ENCODE measurements at places on chromosomes 16 and 17. TPM values are rescaled to one million over a fixed set of nuclear protein-coding genes. Genes with fewer than 3 reads are reported as not detected.
A peak's percentile ranks its signal among the peaks of the same experiment; 100 is the strongest.

- no peak for DNase-seq
- H3K36me3 ChIP-seq: peaks cover 6% of the 10 kb centered on the region
- no peaks in the 10 kb centered on the region for H3K27me3 ChIP-seq
- H3K4me3 ChIP-seq: no peak overlapping the region
- H3K27ac ChIP-seq: no peak overlapping the region
- no peaks in the 10 kb centered on the region for H3K4me1 ChIP-seq
These were observed 33.3 kb downstream of the VPS53 start for GRCh38 chr17:681316-681715.

GRCh38 chr17:31297090-31297489 is at the start of gene OMG:
Gene OMG (minus strand): TSS chr17:31297239. CDS start chr17:31296331, 908 bp downstream.
- no peak for DNase-seq
- H3K27me3 ChIP-seq: no peaks in the 10 kb centered on the region

DNA sequence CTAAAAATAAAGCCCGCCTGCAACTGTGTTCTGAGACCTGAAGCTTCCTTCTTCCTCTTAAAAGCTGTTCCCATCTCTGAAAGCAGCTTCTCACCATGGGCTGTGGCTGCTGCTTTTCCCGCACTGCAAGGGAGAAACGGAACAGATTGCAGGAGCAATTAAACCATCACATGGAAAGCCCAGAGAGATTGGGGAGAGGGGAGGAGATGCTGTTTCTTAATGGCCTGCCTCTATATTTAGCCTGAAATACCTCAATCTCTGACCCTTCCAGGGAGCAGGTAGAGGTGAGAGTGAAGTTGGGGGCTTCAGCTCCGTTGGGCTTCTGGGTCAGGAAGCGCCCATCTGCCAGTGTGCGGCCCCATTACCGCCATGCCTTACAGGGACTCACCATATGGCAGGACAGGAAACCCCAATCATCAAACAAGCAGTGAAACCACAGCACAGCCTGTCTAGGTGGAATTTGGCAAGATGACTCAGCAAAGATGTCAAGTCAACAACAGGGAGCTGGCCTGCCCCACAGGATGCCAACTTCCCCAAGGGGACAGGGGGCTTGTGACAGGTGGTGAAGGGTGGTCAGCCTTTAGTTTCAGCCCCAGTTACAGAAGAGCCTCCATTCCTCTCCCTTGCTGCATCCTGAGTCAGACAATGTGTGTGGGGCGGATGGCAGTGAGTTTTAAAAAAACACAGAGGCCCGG is 286.6 kb upstream of the CCL2 start:
- no peaks in the 10 kb centered on the region for H3K4me1 ChIP-seq
- no peaks in the 10 kb centered on the region for H3K36me3 ChIP-seq
- DNase-seq: no peak
- H3K27me3 ChIP-seq: no peaks in the 10 kb centered on the region
- no peak overlapping the region for H3K4me3 ChIP-seq

GRCh38 chr16:54059319-54059718 is 227.3 kb downstream of the IRX3 start:
- no peaks in the 10 kb centered on the region for H3K4me1 ChIP-seq
- no peak overlapping the region for H3K27ac ChIP-seq
- no peaks in the 10 kb centered on the region for H3K27me3 ChIP-seq
- H3K36me3 ChIP-seq: no peaks in the 10 kb centered on the region
- H3K4me3 ChIP-seq: no peak overlapping the region
- no peak for DNase-seq

- H3K36me3 ChIP-seq: no peaks in the 10 kb centered on the region
- H3K4me1 ChIP-seq: no peaks in the 10 kb centered on the region
- no peak overlapping the region for H3K4me3 ChIP-seq
- no peak overlapping the region for H3K27ac ChIP-seq
- no peak for DNase-seq
- H3K27me3 ChIP-seq: no peaks in the 10 kb centered on the region
These were observed 157.2 kb downstream of the TMEM132E start for GRCh38 chr17:34736611-34737010.

GRCh38 chr16:69283851-69284250 is 27.3 kb upstream of the VPS4A start:
- no peaks in the 10 kb centered on the region for H3K27me3 ChIP-seq
- H3K4me1 ChIP-seq: no peaks in the 10 kb centered on the region
- H3K4me3 ChIP-seq: no peak overlapping the region
- no peak overlapping the region for H3K27ac ChIP-seq
- H3K36me3 ChIP-seq: no peaks in the 10 kb centered on the region
- no peak for DNase-seq

DNA sequence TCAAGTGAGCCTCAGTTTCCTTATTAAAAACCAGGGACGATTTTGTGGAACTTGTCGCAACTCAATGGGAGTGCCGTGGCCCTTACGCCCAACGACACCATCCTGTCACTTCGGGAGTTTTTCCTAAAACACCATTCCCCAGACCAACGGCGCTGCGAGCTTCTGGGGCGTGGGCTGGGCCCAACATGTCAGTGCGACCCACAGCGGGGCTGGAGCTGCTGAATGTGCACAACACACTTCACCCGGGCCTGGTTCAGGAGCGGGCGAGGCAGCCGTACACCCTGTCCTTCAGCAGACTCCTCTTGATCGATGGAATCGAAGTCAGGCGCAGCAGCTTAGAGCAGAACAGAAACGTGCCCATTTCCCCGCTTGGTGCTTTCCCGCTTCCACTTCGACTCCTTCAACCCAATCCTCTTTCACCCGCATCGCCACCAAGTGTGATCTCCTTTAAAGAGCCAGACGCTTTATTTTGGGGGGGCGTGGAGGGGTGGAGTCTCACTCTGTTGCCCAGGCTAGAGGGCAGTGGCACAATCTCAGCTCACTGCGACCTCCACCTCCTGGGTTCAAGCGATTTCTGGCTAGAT is 13.2 kb upstream of the SLC7A5 start:
- no peak for DNase-seq
- no peak overlapping the region for H3K27ac ChIP-seq
- no peak overlapping the region for H3K4me3 ChIP-seq

DNA sequence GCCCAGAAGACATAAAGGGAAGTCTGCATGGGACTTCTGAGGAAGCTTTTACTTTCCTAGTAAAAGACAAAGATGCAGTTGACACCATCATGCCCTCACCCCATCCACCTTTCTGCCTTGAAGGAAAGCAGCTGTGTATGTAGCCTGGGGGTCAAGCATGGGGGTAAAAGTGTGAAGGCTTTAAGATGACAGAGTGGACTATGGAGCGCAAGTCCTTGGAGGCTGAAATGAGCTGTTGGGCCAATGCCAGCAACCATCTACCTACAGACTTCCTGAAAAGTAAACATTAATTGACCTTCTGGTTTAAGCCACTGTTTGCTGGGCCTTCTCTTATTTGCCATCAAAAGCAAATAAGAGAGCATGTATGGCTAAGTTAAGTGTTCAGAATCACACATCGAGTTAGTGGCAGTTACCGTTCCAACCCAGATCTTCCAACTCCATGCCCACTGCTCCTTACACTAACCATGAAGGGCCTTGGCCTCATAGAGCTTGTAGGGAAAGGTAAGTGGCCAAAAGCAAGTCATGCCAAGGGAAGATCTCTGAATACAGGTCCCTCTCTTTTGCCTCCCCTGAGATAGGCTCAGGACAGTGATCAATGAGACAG is 30.0 kb downstream of the SLC13A5 start:
- H3K4me1 ChIP-seq: no peaks in the 10 kb centered on the region
- H3K27me3 ChIP-seq: no peaks in the 10 kb centered on the region
- H3K4me3 ChIP-seq: no peak overlapping the region
- H3K27ac ChIP-seq: no peak overlapping the region

DNA sequence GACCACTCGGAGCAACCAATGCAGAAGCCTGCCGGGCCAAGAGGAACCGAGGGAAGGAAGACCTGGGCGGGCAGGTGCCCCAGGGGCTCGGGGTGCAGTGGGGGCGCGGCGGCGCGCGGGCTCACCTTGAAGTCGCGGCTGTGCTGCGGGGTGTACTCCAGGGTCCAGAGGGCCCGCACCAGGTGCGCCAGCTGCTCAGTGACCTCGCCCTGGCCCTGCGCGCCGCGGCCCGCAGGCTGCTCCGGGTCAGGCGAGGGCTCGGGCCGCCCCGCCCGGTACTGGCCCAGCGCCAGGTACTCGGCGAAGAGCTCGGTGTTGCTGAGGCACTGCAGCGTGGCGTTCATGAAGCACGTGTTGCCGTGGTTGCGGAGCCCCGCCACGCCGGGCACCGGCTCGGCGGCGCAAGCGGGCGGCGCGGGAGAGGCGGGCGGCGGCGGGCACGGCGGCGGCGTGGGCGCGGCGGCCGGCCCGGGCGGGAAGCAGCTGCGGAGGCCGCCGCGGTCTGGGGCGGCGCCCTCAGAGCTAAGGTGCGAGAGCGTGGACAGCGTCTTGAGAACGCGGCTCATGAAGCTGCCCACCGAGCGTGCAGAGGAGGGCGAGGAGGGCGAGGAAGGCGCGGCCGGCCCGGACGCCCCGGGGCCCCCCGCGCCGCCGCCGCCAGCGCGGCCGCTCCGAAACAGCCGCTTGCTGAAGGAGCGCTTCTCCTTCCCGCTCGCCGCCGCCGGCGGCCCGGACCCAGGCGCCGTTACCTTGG is 562 bp downstream of the USP31 start:
- H3K4me1 ChIP-seq: peaks cover 12% of the 10 kb centered on the region
- H3K27me3 ChIP-seq: no peaks in the 10 kb centered on the region
- no peaks in the 10 kb centered on the region for H3K36me3 ChIP-seq
- peak overlapping the region; percentile 68 for H3K27ac ChIP-seq
- peak overlapping the region; percentile 88 for H3K4me3 ChIP-seq

GRCh38 chr17:76685846-76686245 is 24.9 kb downstream of the MXRA7 start:
- H3K4me1 ChIP-seq: no peaks in the 10 kb centered on the region
- DNase-seq: no peak
- no peak overlapping the region for H3K4me3 ChIP-seq
- peak overlapping the region; percentile 7 for H3K27ac ChIP-seq
- H3K27me3 ChIP-seq: no peaks in the 10 kb centered on the region
- no peaks in the 10 kb centered on the region for H3K36me3 ChIP-seq

DNA sequence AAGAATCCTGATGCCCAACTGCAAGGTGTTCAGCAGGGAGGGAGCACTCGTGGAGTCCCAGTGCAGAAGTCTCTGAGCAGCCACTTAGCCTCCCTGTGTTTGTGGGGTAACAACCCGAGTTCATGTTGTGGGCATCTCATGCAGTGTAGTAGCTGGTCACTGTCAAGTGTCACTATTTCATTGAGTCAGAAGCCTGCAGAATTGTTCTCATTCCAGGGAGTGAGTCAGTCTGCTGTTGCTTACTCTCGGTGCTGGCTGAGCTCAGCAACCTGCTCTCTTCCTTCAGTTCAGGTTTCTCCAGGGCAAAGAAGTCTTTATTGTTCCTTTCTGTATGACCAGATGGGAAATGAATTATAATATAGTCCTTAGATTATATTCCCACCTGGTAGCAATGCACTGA is 24.1 kb downstream of the HMOX2 start:
- H3K4me3 ChIP-seq: no peak overlapping the region
- peaks cover 19% of the 10 kb centered on the region for H3K4me1 ChIP-seq
- no peak for DNase-seq
- no peaks in the 10 kb centered on the region for H3K36me3 ChIP-seq
- H3K27ac ChIP-seq: peak overlapping the region; percentile 30

GRCh38 chr16:57134982-57135381 is 42.6 kb downstream of the CPNE2 start:
- H3K4me1 ChIP-seq: peaks cover 3% of the 10 kb centered on the region
- H3K27me3 ChIP-seq: no peaks in the 10 kb centered on the region
- H3K36me3 ChIP-seq: peaks cover 12% of the 10 kb centered on the region

- H3K36me3 ChIP-seq: no peaks in the 10 kb centered on the region
- peaks cover 13% of the 10 kb centered on the region for H3K4me1 ChIP-seq
- no peaks in the 10 kb centered on the region for H3K27me3 ChIP-seq
- H3K4me3 ChIP-seq: no peak overlapping the region
- DNase-seq: peak; percentile 49
- H3K27ac ChIP-seq: no peak overlapping the region
These were observed 238.2 kb downstream of the RBFOX3 start for GRCh38 chr17:79372470-79373238.

GRCh38 chr17:2214047-2214928 is 89.3 kb downstream of the SMG6 start:
- DNase-seq: no peak
- H3K4me3 ChIP-seq: no peak overlapping the region

DNA sequence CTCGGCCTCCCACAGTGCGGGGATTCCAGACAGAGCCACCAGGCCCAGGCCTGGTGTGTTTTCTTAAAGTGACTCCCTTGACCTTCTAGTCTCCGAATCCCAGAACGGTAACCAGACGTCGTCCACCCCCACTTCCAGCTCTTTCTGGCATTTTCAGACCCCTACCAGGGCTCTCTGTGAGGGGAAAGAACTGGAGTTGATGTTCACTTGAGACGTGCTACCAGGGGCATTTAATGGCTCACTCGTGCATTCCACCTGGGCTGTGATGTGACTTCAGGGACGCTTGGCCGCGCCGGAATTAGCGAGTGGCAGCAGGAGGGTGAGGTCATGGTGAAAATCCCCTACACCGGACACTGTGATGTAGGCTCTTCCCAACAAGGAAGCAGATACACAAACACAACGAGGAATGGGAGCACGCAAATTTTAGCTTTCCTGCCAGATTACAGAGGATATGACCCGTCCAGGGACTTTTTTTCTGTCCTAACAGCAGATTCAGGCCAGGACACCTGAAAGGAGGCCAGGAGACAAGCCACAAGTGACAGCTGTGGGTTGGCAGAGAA is 1.1 kb upstream of the GNA13 start:
- H3K36me3 ChIP-seq: no peaks in the 10 kb centered on the region
- peak overlapping the region; percentile 98 for H3K4me3 ChIP-seq
- no peaks in the 10 kb centered on the region for H3K4me1 ChIP-seq
- H3K27me3 ChIP-seq: no peaks in the 10 kb centered on the region
- H3K27ac ChIP-seq: peak overlapping the region; percentile 100

GRCh38 chr17:45973099-45973780 is 25.8 kb upstream of the STH start:
- H3K4me3 ChIP-seq: no peak overlapping the region
- H3K36me3 ChIP-seq: no peaks in the 10 kb centered on the region
- H3K27ac ChIP-seq: no peak overlapping the region
- no peaks in the 10 kb centered on the region for H3K4me1 ChIP-seq
- DNase-seq: no peak

Gene CIBAR2
- total RNA-seq: not detected

Gene STRADA
- total RNA-seq: 14.2 TPM

Gene FTO
- total RNA-seq: 46.0 TPM

Gene KIF2B
- total RNA-seq: not detected

Gene HLF
- 2.5 TPM for total RNA-seq

Gene ARL5C
- total RNA-seq: not detected

Gene ITGB3
- total RNA-seq: 4.6 TPM

Gene CTRB1
- not detected for total RNA-seq

Gene CCDC102A
- total RNA-seq: 1.9 TPM
